NCI-H2107 (cell line): ENCODE measurements at places on chromosomes 11 and 22.

DNA sequence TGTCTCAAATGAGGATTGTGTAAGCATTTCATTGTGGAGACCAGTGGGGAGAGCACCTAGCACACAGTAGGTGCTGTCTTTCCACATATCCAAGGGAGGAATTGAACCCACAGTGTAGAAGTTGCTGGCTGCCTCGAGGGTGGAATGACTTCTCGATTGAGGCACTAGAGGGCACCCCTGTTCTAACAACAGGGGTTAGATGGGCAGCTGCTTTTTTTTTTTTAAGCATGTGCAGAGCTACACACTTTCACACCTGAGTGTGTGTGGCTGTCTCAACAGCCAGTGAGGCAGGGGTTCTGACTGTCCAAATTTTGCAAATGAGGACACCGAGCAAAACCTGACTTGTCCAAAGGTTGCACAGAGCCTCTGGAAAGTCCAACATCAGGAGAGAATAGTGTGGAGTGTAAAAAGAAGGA, 118.2 kb upstream of the CRYBB3 start:
- no peak for DNase-seq

- DNase-seq, result no peak
These were observed 204.5 kb upstream of the NAV2 start for GRCh38 chr11:19508165-19508564.

DNA sequence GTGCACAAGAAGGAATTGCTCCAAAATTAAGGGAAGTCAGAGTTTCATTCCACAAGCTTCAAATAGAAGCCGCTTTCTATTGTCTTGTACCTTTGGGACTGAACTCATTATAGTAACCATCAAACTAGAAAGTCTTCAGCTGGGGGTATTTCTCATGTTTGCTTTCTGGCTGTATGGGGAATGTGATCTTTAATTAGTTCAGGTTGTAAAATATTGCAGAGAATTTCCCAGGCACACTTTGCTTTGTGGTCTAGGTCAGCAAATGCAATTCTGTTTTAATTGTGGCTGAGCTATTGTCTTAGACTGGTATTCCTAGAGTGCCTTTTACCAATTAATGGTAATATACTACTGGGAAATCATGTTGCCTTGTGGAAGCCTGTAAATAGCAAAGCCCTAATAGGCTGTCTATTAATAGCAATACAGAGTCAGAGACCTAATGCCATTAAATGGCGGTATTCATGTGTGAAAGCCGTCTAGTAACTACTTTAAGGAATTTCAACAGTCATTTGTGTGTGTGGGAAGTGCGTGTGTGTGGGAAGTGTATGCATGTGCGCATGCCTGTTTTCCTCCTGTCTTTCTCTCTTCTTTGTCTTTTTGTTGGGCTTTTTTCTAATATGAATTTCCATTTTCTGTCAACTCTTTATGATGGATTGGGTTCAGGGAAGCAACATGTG, 276.6 kb downstream of the FAT3 start:
- no peak for DNase-seq

GRCh38 chr22:45246060-45246985, 5.6 kb upstream of the KIAA0930 start:
- no peak for DNase-seq

GRCh38 chr11:116636341-116636929, 136.4 kb downstream of the BUD13 start:
- no peak for DNase-seq

GRCh38 chr11:64247729-64248531, 1.2 kb upstream of the PPP1R14B start:
- DNase-seq, result no peak

- no peak for DNase-seq
These were observed 12.1 kb upstream of the KCTD17 start for GRCh38 chr22:37039466-37039865.
